Type B pancreatic cell (in vitro differentiated cells): ENCODE measurements at places on chromosomes 1 and 21. TPM values are rescaled to one million over a fixed set of nuclear protein-coding genes. Genes with fewer than 3 reads are reported as not detected.
A peak's percentile ranks its signal among the peaks of the same experiment; 100 is the strongest.

GRCh38 chr21:35225573-35225972 is 176.5 kb upstream of the RUNX1 start:
- no peaks in the 10 kb centered on the region for H3K36me3 ChIP-seq
- no peaks in the 10 kb centered on the region for H3K27me3 ChIP-seq
- DNase-seq = no peak
- peaks cover 9% of the 10 kb centered on the region for H3K4me1 ChIP-seq

DNA sequence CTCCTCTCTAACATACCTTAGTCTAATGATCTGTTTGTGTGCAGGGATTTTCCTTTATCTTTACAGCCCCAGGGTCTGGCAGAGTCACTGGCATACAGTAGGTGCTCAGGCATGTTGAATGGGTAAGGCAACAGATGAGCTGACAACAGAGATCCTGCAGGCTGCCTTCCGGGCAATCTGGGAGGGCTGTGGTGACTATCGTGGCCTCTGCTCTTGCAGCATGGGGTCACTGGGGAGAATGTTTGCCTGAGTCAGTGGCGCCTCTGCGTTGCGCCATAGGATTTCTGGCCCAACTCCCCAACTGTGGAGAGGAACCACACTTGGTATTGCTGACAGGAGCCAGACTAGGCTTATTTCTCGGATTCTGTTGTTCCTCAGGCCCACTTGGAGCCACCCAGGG is 93.8 kb downstream of the LAMC2 start:
- H3K27me3 ChIP-seq = no peaks in the 10 kb centered on the region
- no peak for DNase-seq
- H3K27ac ChIP-seq = no peak overlapping the region
- H3K4me1 ChIP-seq = peaks cover 35% of the 10 kb centered on the region
- no peaks in the 10 kb centered on the region for H3K36me3 ChIP-seq
- H3K4me3 ChIP-seq = no peak overlapping the region

GRCh38 chr1:209815490-209815889 is 9.5 kb upstream of the IRF6 start:
- H3K4me3 ChIP-seq = no peak overlapping the region
- H3K4me1 ChIP-seq = peaks cover 7% of the 10 kb centered on the region
- no peaks in the 10 kb centered on the region for H3K36me3 ChIP-seq
- H3K27ac ChIP-seq = peak overlapping the region; percentile 92

GRCh38 chr1:74570797-74571492 is 58.5 kb upstream of the LRRC53 start:
- no peak for DNase-seq
- no peak overlapping the region for H3K4me3 ChIP-seq
- H3K27ac ChIP-seq = no peak overlapping the region
- no peaks in the 10 kb centered on the region for H3K36me3 ChIP-seq
- peaks cover 3% of the 10 kb centered on the region for H3K27me3 ChIP-seq
- H3K4me1 ChIP-seq = no peaks in the 10 kb centered on the region

The LCE2B gene
- total RNA-seq = not detected in 2 replicates

The ANGPTL1 gene
- total RNA-seq = 0.43 and 17.9 TPM in 2 replicates

DNA sequence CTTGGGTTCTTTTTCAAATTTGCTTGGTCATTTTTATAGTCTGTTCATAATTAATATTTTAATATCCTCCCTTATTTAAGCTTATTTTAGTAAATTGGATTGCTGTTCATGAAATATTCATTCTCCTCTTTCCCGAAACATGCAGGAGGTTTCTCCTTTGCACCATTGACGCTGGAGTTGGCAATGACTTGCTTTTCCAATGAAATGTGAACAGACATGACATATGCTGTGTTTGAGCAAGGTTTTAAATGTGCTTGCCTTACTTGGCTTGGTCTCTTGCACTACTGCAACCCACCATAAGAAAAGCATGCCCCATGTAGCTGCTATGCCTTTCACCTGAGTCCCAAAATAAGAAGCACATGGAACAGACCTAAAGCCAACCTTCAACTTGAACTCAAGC is 498.0 kb upstream of the NFIA start:
- H3K4me1 ChIP-seq = no peaks in the 10 kb centered on the region
- no peak overlapping the region for H3K27ac ChIP-seq
- H3K36me3 ChIP-seq = peaks cover 7% of the 10 kb centered on the region

The SH2D1B gene
- total RNA-seq = not detected in 2 replicates

DNA sequence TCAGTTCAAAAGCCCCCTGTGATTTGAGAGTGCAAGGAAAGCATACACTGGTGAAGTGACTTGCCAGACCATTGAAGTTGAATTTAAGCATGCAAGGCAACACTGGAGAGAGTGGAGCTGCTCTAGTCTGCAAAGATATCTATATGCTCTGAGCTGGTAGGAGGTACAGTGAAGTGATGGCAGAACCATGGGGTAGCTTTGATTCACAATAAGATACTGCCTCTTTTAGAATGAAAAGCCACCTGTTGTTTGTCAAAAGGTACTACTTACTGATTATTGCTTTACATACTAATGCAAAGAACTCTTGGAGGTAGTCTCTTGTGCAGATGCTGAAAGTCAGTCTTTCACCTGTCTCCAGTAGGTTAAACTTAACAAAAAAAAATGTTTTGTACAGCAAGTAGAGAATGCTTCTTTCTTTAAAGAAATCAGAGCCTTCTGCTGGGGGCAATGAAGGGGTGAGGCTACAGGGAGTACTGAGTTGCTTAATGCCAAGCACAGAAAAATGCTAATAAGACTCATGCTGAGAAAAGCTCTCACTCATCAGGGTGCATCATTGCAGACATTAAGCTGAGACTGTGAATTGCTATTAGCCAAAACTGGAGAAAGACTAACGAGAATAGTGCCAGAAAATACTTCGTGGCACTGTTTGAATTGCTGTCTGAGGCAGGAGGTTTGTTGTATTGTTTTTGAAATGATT is 1150.5 kb upstream of the TMPRSS15 start:
- no peaks in the 10 kb centered on the region for H3K4me1 ChIP-seq
- H3K36me3 ChIP-seq = peaks cover 3% of the 10 kb centered on the region
- H3K4me3 ChIP-seq = no peak overlapping the region
- H3K27ac ChIP-seq = no peak overlapping the region
- H3K27me3 ChIP-seq = no peaks in the 10 kb centered on the region

- H3K4me3 ChIP-seq = no peak overlapping the region
- DNase-seq = no peak
- no peaks in the 10 kb centered on the region for H3K36me3 ChIP-seq
- H3K27ac ChIP-seq = no peak overlapping the region
- H3K27me3 ChIP-seq = peaks cover 15% of the 10 kb centered on the region
Measured at GRCh38 chr1:153688736-153689328, 10.3 kb downstream of the NPR1 start.

The DMBX1 gene
- total RNA-seq = 0.10 TPM in 1 of 2 replicates, not detected in the other

The NTMT2 gene
- not detected in 2 replicates for total RNA-seq

- H3K27me3 ChIP-seq = no peaks in the 10 kb centered on the region
- no peak for DNase-seq
- no peaks in the 10 kb centered on the region for H3K36me3 ChIP-seq
- no peak overlapping the region for H3K27ac ChIP-seq
- H3K4me3 ChIP-seq = no peak overlapping the region
Measured at GRCh38 chr1:107793896-107794453, 171.0 kb downstream of the VAV3 start.

The SETD4 gene
- 16.7 and 26.4 TPM in 2 replicates for total RNA-seq

DNA sequence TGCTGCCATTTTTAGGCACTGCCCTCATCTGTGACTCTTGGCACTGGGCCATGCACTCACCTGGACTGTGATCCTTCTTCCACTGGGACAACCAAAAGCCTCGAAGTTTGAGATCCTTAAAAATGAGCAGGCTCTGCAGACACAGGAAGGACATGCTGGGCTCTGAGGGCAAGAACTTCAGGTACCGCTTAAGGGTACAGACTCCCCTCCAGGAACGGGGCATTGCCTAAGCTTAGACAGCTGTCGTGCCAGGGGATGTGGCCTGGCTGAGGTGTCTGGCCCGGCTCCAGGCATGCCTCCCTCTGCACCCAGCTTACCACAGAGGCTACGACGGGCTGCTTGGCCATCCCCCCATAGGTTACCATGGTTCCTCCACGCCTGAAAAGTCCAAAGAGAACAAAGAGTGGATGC is 14.2 kb upstream of the SRSF4 start:
- H3K36me3 ChIP-seq = peaks cover 14% of the 10 kb centered on the region
- no peaks in the 10 kb centered on the region for H3K27me3 ChIP-seq
- DNase-seq = no peak
- no peak overlapping the region for H3K27ac ChIP-seq
- H3K4me1 ChIP-seq = no peaks in the 10 kb centered on the region

The TNNI3K gene
- total RNA-seq = 0.69 TPM in 1 of 2 replicates, not detected in the other

DNA sequence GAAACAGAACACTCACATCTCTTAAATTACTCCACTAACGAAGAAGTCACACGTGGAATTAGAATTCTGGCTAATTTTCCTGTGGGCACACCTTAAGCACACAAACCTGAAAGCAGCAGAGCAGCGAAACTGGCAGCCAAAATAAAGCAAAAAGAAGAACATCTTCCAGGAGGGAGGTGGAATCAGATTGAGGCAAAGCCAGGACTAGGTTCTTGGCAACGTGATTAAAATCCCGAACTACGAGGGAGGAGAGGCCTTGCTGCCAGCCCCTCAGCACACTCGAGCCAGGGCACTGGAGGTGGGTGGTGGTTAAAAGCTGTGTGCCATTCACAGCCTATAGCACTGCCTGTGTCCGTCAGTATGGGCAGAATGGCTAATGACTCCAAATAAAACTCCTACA is 58.0 kb downstream of the HIVEP3 start:
- H3K36me3 ChIP-seq = no peaks in the 10 kb centered on the region
- H3K4me3 ChIP-seq = no peak overlapping the region
- no peak for DNase-seq
- no peak overlapping the region for H3K27ac ChIP-seq

GRCh38 chr1:101174722-101175121 is 62.1 kb upstream of the S1PR1 start:
- H3K27ac ChIP-seq = no peak overlapping the region
- H3K27me3 ChIP-seq = no peaks in the 10 kb centered on the region
- DNase-seq = no peak
- H3K4me1 ChIP-seq = no peaks in the 10 kb centered on the region
- H3K36me3 ChIP-seq = no peaks in the 10 kb centered on the region

DNA sequence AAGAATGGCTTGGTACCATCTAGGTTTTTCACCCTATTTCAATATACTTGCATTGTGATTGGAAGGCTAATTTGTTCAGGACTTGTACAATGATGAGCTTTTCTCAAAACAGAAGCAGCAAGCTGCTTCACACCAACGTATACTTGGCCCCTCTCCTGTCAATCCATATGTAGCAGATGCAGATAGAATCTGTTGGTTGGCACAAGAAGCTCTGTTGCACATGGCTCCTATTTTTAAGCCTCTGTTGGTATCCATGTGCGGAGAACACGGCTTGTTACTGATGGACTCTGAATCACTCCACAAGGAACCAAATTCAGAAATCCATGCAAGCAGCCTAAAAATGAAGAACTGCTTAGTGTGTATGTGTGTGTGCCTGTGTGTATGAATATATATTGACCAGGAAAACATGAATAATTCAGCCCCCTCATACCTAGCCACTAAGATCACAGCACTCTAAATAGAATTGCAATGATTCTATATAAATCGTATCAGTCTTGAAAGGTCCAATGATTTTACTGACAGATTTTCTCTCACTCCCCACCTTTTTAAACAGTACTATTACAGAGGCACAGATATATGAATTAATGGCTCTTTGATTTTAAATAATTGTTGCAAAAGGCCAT is 258.4 kb upstream of the DPYD start:
- H3K4me3 ChIP-seq = no peak overlapping the region
- no peaks in the 10 kb centered on the region for H3K36me3 ChIP-seq
- H3K27ac ChIP-seq = no peak overlapping the region
- DNase-seq = no peak
- H3K4me1 ChIP-seq = no peaks in the 10 kb centered on the region

The TEX38 gene
- total RNA-seq = not detected in 2 replicates

GRCh38 chr1:108691128-108691941 is 775 bp upstream of the PRPF38B start:
- peaks cover 21% of the 10 kb centered on the region for H3K4me1 ChIP-seq
- H3K27me3 ChIP-seq = peaks cover 9% of the 10 kb centered on the region
- peaks cover 7% of the 10 kb centered on the region for H3K36me3 ChIP-seq
- peak overlapping the region; percentile 96 for H3K27ac ChIP-seq
- no peak for DNase-seq
- H3K4me3 ChIP-seq = peak overlapping the region; percentile 100

- no peak overlapping the region for H3K27ac ChIP-seq
- no peaks in the 10 kb centered on the region for H3K4me1 ChIP-seq
- H3K36me3 ChIP-seq = peaks cover 22% of the 10 kb centered on the region
Measured at GRCh38 chr1:32618673-32619221, 31.6 kb downstream of the ZBTB8OS start.

The WDR64 gene
- not detected in 2 replicates for total RNA-seq

DNA sequence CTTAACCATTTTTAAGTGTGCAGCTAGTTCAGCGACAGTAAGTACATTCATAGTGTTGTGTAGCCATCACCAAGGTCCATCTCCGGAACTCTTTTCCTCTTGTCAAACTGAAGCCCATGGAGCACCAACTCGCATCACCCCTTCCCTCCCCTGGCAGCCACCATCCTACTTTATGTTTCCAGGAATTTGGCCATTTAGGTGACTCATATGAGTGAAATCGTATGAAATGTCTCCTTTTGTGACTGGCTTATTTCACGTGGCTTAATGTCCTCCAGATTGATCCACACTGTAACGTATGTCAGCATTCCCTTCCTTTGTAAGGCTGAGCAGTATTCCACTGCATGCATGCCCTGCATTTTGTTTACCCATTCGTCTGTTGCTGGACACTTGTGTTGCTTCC is 2.5 kb downstream of the COL6A2 start:
- H3K36me3 ChIP-seq = peaks cover 13% of the 10 kb centered on the region
- no peak for DNase-seq
- peaks cover 47% of the 10 kb centered on the region for H3K27me3 ChIP-seq
- H3K4me1 ChIP-seq = no peaks in the 10 kb centered on the region

- H3K27ac ChIP-seq = peak overlapping the region; percentile 18
- DNase-seq = peak; percentile 87
- H3K4me3 ChIP-seq = peak overlapping the region; percentile 62
- peaks cover 37% of the 10 kb centered on the region for H3K4me1 ChIP-seq
Measured at GRCh38 chr1:30801771-30802198, 44.2 kb upstream of the LAPTM5 start.

The TDRD5 gene
- total RNA-seq = 0.52 TPM in 1 of 2 replicates, not detected in the other

- no peak for DNase-seq
- no peaks in the 10 kb centered on the region for H3K27me3 ChIP-seq
- no peaks in the 10 kb centered on the region for H3K4me1 ChIP-seq
- H3K36me3 ChIP-seq = no peaks in the 10 kb centered on the region
- no peak overlapping the region for H3K27ac ChIP-seq
Measured at GRCh38 chr1:162536511-162536910, 25.0 kb upstream of the UAP1 start.

The PLA2G2D gene
- not detected in 2 replicates for total RNA-seq

GRCh38 chr1:151196292-151196800 is 2.0 kb upstream of the PIP5K1A start:
- peaks cover 22% of the 10 kb centered on the region for H3K4me1 ChIP-seq
- no peak for DNase-seq
- peak overlapping the region; percentile 82 for H3K4me3 ChIP-seq
- peaks cover 8% of the 10 kb centered on the region for H3K36me3 ChIP-seq

The F13B gene
- 0.48 and 0.93 TPM in 2 replicates for total RNA-seq

The MARK1 gene
- total RNA-seq = 10.6 and 14.3 TPM in 2 replicates

DNA sequence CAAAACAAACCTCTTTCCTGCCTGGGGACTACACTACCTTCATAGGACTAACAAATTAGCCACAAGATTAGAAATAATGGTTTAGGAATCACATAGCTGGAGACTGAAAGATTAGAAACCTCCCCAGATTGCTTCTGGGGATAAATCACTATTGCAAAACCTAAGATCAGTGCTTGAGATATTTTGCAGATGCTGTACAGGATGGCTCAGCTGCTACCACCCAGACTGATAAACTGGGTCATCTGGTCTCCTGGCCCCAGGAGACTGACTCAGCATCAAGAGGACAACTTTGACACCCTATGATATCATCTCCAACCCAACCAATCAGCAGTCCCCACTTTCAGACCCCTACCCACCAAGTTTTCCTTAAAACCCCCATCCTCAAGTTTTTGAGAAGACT is 137.0 kb downstream of the LRRC53 start:
- no peak for DNase-seq
- no peaks in the 10 kb centered on the region for H3K4me1 ChIP-seq
- H3K27ac ChIP-seq = no peak overlapping the region
- no peaks in the 10 kb centered on the region for H3K36me3 ChIP-seq
- no peak overlapping the region for H3K4me3 ChIP-seq
- no peaks in the 10 kb centered on the region for H3K27me3 ChIP-seq
